ENCODE measurements at places on chromosomes 2 and 18.
A peak's percentile ranks its signal among the peaks of the same experiment; 100 is the strongest.

GRCh38 chr2:74671479-74671878, 17.4 kb downstream of the SEMA4F start:
- peak; percentile 65 for DNase-seq

- DNase-seq, result no peak
These were observed 332.9 kb upstream of the DCC start for GRCh38 chr18:52007105-52007504.

- DNase-seq, result peak; percentile 86
These were observed 43.9 kb upstream of the RAB11FIP5 start for GRCh38 chr2:73156539-73157124.

DNA sequence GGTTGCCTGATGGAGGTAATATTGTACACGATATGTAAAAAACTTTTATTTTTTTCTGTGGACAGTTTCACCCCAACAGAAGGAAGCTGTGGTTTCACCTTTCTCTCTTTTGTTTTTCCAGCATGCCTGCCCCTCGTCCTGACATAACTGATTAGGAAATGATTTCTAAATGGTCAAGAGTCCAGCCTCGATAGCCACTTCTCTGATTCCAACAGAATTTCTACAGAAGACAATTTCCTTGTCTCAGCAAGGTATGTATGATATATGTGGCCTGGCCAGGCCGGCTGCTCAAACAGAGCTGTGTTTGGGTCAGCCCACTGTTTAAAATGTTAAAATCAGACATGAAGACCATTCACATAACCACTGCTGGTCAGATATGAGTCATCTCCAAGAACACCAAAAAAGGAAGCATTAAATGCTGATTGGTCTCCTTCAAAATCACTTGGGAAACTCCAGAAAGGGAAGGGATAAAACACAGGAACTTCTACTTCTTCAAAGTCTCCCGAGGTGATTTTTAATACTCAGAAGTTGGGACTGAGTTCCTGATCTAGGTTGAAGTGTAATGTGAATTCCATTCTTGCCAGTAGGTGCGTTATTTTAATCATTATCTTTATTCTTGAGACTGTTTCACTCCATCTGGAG, 22.3 kb downstream of the ATP8B1 start:
- peak; percentile 78 for DNase-seq

DNA sequence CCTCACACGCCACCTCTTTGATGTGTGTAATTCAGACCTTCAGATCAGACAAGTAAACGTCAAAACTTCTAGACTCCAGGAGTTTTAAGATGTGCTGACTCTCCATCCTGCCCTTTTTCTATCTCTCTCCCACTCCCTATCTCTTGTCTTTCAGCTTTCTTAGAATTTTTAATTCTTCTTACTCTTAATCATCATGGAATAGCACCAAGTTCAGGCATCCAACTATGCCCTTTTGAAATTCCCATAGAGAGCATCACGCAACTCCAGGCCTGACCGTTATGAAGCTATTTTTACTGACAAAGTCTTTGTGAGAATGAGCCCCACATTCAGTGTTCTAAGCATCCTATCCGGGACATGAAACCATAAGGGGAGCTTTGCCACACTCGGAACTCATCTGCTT, 62.6 kb downstream of the CTAGE1 start:
- no peak for DNase-seq

DNA sequence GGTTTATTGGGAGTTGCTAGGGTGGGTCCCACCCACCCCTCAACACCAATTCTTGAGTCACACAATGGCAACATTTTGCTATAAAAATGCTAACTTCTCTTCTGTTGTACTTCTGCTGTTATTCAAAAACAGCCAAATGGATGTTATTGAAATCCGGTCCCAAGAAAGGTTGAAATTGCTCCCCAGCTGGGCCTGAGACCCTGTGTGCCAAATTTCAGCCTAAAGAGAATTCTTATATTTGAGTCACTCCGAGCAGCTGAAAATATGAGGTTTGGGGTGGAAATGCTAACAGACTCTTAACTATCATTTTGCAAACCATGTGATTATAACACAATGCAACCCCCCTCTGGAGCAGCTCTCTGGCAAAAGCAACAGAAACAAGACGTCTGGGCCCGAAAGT, 27.0 kb upstream of the ACVR1 start:
- DNase-seq, result no peak
